Activated CD4-positive, alpha-beta T cell treated with anti-CD3 and anti-CD28 coated beads, Interleukin-2, amount 10 ng/mL, durations not matched to agents 7 days and 5 days (primary cell): ENCODE measurements at places on chromosomes 11 and 22. TPM values are rescaled to one million over a fixed set of nuclear protein-coding genes. Genes with fewer than 3 reads are reported as not detected.

DNA sequence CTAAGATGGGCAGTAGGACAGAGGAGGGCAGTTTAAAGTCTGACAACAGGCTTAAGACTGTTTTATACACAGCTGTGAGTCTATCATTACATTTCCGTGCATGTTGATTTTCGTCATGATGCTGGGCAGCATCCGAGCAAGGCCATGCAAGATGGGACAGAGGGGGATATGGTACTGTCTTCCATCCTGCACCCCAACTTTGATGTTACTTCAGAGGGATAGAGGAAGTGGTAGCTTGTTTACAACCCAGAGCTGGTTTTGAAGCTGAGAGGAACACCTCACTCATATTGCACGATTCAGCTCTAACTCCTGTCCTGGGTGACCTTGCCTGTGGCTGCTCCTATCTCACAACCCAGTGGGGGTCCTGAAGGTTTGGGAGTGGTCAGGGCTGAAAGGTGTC lies 3.0 kb upstream of the SORL1 start:
- H3K4me1 ChIP-seq, result peaks cover 74% of the 10 kb centered on the region
- peaks cover 66% of the 10 kb centered on the region for H3K36me3 ChIP-seq
- H3K27me3 ChIP-seq, result no peaks in the 10 kb centered on the region
- DNase-seq, result peak; percentile 60
- peak overlapping the region; percentile 63 for H3K4me3 ChIP-seq

The FAM111B gene
- 95.8 TPM for total RNA-seq

The GGTLC3 gene
- not detected for total RNA-seq

- H3K27me3 ChIP-seq, result no peaks in the 10 kb centered on the region
- H3K4me1 ChIP-seq, result no peaks in the 10 kb centered on the region
- H3K27ac ChIP-seq, result no peak overlapping the region
- H3K4me3 ChIP-seq, result no peak overlapping the region
Measured at GRCh38 chr22:37768273-37768672, 39.5 kb upstream of the GCAT start.

DNA sequence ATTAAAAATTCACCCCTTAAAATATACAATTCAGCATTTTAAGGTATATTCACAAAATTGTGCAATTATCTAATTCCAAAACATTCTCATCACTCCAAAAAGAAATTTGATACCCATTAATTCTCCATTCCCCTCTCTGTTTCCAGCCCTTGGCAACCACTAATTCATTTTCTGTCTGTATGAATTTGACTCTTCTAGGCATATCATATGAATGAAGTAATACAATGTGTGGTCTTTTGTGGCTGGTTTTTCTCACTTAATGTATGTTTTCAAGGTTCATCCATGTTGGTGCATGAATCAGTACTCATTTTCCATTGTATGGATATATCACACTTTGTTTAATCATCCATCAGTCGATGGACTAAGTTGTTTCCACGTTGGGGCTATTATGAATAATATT lies 29.0 kb upstream of the ACCSL start:
- peaks cover 30% of the 10 kb centered on the region for H3K27me3 ChIP-seq
- no peak overlapping the region for H3K4me3 ChIP-seq
- H3K27ac ChIP-seq, result no peak overlapping the region
- DNase-seq, result no peak
- no peaks in the 10 kb centered on the region for H3K4me1 ChIP-seq

GRCh38 chr22:29204455-29205183 lies 1.1 kb upstream of the EMID1 start:
- H3K36me3 ChIP-seq, result no peaks in the 10 kb centered on the region
- H3K4me1 ChIP-seq, result peaks cover 31% of the 10 kb centered on the region
- H3K27ac ChIP-seq, result no peak overlapping the region
- DNase-seq, result no peak

DNA sequence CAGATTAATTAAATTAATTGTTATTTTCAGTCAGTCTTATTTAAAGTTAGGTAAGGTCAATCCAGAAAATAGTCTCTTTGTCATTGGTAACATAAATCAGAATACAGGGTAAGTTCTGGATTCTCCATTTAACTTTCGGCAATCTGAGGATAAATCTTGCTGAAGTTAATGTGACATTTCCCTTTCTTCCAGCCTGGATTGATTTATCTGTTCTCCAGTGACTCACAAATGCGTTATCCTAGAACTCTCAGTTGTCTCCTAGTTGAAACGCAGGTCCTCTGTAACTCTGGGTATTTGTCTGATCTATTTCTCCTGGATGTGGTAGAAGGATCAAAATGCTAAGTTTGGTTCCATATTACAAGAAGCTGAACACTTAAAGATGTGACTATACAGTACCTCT lies 21.0 kb downstream of the OR51E1 start:
- no peaks in the 10 kb centered on the region for H3K4me1 ChIP-seq
- H3K27ac ChIP-seq, result no peak overlapping the region
- no peak overlapping the region for H3K4me3 ChIP-seq
- H3K27me3 ChIP-seq, result peaks cover 18% of the 10 kb centered on the region
- DNase-seq, result no peak
- H3K36me3 ChIP-seq, result no peaks in the 10 kb centered on the region

GRCh38 chr11:130603335-130603906 lies 155.0 kb downstream of the ADAMTS15 start:
- H3K36me3 ChIP-seq, result no peaks in the 10 kb centered on the region
- no peak overlapping the region for H3K4me3 ChIP-seq
- no peaks in the 10 kb centered on the region for H3K27me3 ChIP-seq
- H3K4me1 ChIP-seq, result no peaks in the 10 kb centered on the region
- no peak overlapping the region for H3K27ac ChIP-seq
- DNase-seq, result no peak
